ENCODE measurements at places on chromosomes 7 and 10.
A peak's percentile ranks its signal among the peaks of the same experiment; 100 is the strongest.

GRCh38 chr10:124071141-124071540, 22.3 kb downstream of the CHST15 start:
- DNase-seq, result no peak

- DNase-seq, result peak; percentile 43
Observed at GRCh38 chr7:111126987-111127386, 36.1 kb downstream of the LRRN3 start.

- no peak for DNase-seq
Observed at GRCh38 chr7:55533729-55534080, 38.6 kb downstream of the VOPP1 start.

GRCh38 chr10:132611986-132612385, 74.4 kb downstream of the INPP5A start:
- DNase-seq, result no peak

- no peak for DNase-seq
Observed at GRCh38 chr7:4687956-4688355, 5.9 kb downstream of the FOXK1 start.

DNA sequence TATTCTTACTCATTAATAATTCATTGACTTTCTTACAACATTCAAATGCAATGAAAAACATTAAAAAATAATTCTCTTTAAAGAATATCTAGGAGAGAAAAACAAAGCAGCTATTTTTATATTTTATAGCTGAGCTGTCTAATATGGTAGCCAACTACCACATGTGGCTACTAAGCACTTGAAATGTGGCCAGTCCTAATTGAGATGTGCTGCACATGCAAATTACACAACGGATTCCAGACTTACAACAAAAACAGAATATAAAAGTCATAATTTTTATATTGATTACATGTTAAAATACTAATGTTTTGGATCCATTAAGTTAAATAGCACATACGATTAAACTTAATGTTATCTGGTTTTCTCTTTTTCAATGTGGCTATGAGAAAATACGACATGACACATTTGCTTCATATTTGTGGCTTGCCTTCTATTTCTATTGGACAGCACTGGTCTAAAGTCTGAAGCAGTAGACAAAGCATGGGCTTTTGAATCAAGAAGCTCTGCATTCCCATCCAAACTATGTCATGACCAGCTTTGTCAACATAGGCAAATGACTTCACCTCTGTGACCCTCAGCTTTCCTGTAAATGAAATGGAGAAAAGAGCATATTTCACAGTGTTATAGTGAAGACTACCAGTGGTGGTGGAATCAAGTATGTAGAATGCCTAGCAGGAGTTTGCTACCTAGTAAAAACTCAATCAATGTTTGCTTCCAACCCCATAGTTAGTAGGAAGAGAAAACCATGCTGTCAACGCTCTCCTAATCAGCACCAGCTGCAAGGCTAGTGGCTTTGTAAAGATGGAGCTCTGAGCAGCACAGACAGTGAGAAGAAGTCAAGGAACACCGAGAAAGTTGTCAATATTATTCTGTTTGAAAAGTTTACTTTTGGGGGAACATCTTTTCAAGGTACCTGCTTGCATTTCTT, 37.1 kb upstream of the GDF10 start:
- DNase-seq, result no peak

- no peak for DNase-seq
Observed at GRCh38 chr10:58952162-58952601, 224.3 kb upstream of the PHYHIPL start.
